AG08395 (cell line): ENCODE measurements at places on chromosomes 7 and 10.

GRCh38 chr10:47023237-47024045, 112.2 kb downstream of the PTPN20 start:
- DNase-seq = no peak

DNA sequence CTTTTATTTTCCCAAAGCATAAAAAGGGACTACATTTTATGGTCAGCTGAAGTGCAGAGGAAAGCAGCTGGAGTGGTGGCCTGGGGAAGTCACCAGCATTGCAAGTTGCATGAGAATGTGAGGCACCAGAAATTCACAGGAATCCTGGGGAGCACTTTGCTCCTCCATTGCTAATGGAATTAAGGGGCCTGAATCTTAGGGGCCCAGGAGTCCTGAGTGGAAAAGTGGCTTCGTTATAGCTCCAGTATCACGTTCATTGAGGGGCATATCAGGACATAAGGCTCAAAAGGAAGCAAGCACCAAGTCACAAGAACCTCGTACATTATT, 53.0 kb upstream of the LRRC17 start:
- no peak for DNase-seq

DNA sequence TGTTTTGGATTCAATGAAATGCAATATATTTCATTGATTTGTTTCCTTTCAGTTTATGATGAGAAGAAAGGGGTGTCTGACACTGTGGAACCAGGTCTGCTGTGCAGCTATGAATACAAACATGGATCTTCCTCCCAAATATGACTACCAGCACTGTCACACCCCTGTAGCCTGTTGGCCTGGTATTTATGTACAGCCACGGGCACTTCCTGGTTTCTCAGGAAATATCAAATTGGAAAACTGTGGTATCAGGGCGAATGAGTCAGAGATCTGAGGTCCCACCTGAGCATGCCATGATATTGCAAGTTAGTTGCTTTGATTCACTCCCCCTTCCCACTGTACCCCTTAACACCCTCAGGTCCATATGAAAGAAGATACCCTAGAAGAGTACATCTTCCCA, 87.8 kb downstream of the DNMBP start:
- no peak for DNase-seq

DNA sequence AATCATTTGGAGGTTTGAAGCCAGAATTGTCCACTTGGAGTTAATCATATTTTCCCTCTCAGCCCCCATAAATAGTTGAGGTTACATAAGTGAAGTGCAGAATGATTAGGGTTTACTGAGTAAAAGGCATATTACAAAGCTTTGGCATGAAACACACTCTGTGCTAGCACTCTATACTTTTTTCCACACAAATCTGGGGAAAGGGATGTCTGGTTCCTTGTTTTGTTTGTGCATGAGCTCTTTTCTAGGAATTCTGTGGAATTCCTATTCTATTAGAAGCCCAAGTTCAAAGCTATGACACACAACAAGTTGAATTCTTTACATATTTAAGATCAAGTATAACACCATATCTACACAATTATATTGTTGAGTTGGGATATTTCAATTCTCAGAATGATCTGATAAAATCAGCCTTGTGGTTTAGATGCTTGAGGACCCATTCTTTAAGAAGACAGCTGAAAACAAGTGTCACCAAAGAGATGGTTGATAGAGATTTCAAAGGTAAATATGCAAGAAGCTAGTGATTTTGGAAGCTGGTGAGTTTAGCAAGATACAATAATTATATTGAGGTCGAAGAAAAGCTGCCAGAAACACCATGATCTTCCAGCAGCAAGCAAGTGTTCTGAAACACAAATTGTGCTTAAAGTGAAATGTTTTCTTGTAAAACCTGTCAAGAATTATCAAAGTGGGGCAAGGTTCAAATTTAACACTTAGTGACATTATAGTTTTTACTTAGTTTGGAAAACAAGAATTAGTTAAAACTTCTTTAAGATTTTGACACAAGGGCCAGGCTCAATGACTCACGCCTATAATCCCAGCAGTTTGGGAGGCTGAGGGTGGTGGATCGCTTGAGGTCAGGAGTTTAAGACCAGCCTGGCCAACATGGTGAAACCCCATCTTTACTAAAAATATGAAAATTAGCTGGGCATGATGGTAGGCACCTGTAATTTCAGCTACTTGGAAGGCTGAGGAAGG, 122.6 kb downstream of the INHBA start:
- DNase-seq = peak; percentile 75

GRCh38 chr10:109931163-109931562, 7.9 kb upstream of the XPNPEP1 start:
- DNase-seq = peak; percentile 47

DNA sequence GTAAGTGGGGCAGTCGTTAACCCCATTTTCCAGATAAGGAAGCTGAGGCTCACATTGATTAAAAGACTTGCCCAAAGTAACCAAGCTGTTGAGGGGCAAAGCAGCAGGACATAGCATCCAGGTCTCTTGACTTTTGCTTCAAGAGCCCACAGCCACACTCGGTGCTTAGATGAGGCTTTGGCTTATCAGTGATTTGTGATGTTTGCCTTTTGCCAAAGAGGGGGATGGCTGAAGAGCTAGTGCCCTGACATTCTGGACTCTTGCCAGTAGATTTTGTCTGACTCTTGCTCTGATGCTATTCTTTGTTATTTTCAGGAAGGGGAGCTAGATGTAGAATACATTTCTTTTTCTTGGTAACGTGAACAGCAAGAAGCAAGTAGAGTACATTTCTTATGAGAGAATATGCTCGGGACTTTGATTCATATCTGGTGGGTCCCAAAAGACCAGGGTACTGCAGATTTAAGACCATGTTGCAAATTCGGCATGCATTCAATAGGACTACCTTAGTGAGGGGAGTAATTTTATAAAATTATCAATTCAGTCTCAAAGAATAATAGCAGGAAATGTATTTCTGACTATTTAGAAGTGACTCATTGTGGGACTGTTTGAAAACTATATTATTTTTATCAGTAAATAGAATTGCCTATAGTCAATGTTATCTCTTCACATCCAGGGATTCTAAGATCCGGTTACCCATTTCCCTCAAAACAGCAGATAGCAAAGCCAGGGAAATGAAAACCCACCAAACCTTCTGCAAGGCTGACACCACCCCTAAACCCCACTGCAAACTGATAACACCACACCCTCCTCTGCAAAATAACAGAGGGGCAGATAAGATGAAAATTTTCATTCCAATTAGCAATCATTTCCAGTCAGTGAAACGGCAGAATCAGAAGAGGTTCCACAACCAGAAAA, 180.0 kb upstream of the BMPER start:
- DNase-seq = no peak

GRCh38 chr10:94240491-94240890, 122.2 kb downstream of the NOC3L start:
- DNase-seq = no peak

- peak; percentile 95 for DNase-seq
These were observed 234.6 kb downstream of the ZMYND11 start for GRCh38 chr10:369684-370448.

DNA sequence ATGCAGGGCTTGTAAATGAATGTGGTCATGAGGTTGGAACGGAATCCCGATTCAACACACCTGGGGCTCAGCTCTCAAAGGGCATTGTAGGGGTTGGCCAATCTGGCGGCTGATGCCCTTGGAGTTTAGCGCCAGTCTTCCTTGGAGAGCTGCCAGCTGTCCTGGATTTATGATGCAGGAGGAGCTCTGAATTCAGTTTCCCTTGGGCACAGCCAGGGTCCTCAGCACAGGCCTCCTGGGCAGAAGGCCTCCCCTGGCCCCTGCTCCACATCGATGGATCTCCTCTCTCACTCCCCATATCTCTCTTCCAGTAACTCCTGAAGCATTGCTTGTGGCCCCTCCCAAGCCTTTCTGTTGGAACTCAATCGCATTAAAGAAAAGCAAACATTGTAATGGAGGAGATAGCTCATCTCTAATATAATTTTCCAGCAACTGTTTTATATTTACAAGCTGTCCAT, 985 bp upstream of the CYTH3 start:
- DNase-seq = no peak

- no peak for DNase-seq
These were observed 36.6 kb downstream of the MICALL2 start for GRCh38 chr7:1422512-1423263.

GRCh38 chr7:103687951-103688350, 241.9 kb upstream of the SLC26A5 start:
- no peak for DNase-seq

GRCh38 chr7:138632826-138633602, 68.1 kb downstream of the SVOPL start:
- DNase-seq = no peak

DNA sequence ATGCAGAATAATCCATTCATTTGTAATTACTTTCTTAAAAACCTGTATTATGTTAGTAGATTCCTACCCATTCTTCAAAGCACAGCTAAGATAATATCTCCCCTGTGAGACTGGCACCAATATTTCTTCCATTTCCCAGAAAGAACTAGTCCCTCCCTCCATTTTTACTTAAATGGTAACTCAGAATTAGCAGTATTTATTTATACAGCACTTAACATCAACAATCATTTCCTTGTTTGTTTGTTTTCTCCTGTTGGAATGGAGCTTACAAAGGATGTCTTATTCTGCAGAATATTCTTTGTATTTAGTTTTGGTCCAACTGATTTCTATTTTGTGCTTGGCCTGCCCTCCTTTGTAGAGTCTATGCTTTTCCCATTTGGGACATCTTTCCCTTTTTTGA, 32.1 kb upstream of the PTPN12 start:
- no peak for DNase-seq

- peak; percentile 62 for DNase-seq
These were observed 121.3 kb upstream of the BTBD16 start for GRCh38 chr10:122149561-122150505.

GRCh38 chr7:141659501-141659900, 42.5 kb downstream of the DENND11 start:
- DNase-seq = no peak

DNA sequence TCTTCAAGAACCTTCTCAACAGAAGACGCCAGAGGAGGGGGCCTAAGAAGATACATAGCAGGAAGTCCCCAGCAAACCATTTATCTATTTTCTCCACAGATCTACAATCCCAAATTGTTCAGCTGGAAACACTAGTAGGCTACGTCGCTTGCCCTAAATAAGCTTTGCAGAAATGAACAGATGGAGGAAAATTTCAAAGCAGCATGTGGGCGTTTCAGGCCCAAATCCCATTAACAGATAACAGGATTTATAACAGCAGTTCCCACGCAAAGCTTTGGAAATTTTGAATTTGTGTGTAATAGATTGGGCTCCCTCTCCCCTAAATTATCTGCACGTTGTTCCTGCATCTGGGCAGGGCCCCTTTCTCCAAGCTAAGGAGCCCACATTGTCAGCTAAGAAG, 60.6 kb upstream of the FRMD4A start:
- no peak for DNase-seq

DNA sequence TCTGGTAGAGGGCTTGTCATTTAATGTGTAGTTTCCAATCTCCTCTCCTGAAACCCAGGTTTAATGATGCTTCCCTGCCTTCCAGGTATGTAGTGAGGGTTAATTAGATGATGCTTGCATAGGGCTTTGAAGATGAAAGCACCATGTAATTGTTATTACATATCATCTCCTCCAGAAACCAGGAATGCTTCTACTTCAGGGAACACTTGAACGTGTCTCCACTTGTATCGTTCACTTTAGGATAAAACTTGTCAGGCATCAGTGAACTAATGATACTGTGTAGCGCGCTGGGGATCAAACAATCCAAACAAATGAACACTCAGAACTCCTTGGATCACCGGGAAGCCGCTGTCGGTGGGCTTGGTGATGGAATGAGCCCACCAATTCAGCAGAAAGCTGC, 260.9 kb upstream of the FZD8 start:
- no peak for DNase-seq

DNA sequence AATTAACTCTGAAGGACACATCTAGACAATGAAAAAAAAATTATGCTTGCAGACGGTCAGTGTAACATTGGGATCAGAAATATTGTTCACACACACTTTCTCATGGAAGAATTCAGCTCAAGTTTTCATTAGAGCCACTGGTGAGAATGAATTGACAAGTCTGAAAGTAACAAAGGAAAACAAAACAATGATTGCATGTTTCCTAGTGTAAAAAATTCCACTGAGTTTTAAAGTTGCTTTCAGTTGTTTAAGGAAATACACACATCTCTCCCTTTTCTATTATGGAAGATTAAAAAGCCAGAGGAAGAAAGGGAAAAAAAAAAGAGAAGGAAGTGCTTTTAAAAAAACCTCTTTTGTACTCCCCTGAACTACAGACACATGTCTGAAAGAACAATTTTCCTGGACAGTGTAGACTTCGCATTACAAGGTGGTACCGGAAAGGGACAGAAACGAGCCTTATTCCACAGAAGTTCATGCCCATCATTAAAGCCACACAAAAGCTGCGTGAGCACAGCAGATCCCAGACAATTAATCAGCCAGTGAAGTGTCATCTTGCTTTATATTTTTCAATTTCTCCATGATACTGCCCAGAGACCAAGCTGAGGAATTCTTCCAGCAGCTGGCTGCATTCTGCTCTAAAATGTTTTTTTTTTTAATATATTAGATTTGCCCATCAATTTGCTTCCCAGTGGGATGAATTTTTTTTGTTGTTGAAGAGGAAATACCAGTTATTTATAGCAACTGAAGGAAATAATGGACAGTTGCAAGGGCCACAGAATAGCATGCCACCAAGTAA, 294.8 kb downstream of the DOCK4 start:
- no peak for DNase-seq

DNA sequence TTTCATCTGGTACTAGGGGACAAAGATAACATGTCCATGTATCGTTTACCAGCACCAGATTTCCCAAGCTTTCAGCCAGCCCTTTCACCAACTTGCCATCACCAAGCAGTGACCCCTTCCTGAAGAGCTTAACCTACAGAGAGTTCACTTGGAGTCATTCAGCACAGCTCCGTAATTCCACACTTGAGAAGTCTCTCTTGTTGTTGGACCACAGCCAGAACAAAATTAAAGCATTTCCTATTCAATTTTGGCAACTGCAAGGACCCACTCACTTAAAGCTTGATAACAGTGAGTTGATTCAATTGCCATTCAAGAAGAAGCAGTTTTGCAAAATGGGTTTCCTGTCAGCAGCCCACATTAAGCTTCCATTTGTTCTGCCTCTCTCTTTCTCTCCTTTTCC, 88.5 kb upstream of the LRRTM3 start:
- no peak for DNase-seq

DNA sequence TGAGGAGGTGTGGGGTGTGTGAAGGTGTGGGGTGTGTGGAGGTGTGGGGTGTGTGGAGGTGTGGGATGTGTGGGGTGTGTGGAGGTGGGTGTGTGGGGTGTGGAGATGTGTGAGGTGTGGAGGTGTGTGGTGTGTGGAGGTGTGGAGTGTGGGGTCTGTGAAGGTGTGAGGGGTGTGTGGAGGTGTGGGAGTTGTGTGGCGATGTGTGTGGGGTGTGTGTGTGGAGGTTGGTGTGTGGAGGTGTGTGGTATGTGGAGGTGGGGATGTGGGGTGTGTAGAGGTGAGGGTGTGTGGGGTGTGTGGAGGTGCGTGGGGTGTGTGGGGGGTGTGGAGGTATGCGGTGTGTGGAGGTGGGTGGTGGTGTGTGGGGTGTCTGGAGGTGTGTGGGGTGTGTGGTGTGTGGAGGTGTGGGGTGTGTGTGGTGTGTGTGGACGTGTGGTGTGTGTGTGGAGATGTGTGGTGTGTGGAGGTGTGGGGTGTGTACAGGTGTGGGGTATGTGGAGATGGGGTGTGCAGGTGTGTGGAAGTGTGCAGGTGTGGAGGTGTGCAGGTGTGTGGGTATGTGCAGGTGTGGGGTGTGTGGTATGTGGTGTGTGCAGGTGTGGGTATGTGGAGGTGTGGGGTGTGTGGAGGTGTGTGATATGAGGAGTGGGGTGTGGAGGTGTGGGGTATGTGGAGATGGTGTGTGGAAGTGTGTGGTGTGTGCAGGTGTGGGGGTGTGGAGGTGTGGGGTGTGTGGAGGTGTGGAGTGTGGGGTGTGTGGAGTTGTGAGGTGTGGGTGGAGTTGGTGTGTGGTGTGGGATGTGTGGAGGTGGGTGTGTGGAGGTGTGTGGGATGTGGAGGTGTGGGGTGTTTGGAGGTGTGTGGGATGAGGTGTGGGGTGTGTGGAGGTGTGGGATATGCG, 34.5 kb downstream of the SPDYE17 start:
- DNase-seq = peak; percentile 2
